ENCODE measurements at places on chromosomes 16 and 17.

- no peak for DNase-seq
These were observed 3.9 kb upstream of the SRCAP start for GRCh38 chr16:30694926-30695693.

GRCh38 chr17:35799942-35800341 lies 4.5 kb upstream of the MMP28 start:
- DNase-seq = no peak

DNA sequence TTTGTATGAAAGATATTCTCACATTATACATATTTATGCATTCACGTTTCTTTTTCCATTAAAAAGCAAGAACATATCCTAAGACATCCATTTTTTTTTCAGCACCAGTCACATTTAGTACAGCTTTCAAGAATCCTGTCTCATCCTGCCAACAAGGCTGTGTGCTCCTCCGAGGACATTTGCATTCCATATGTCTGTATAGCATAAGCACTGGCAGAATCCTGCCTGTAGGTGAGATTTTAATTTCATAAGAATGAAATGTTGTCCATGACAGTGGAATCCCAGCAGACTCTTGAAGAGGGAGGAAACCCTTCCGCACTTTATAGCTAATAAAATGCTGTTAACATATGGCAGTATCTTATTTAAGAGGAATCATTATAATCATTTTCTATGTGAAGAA lies 2.9 kb upstream of the PMP22 start:
- no peak for DNase-seq

DNA sequence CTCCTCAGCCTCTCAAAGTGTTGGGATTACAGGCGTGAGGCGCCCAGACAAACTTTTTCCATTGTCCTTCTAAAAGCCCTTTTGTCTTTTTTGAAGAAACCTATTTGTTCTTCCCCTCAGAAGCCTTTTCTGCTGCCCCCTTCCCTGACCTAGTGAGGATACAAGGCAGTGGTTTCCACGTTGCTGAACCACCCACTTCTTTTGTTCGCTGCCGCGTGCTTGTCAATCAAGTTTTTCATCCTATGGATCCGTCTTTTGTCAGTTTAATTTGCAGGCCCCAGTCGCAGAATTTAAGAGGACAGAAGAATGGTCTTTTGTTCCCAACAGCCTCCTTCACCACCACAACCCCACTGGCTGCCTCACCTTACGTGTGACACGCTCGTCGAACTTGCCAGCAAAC lies 20.2 kb upstream of the GNG13 start:
- no peak for DNase-seq

- DNase-seq = peak; percentile 17
These were observed 1.2 kb downstream of the JPT1 start for GRCh38 chr17:75152922-75153779.

DNA sequence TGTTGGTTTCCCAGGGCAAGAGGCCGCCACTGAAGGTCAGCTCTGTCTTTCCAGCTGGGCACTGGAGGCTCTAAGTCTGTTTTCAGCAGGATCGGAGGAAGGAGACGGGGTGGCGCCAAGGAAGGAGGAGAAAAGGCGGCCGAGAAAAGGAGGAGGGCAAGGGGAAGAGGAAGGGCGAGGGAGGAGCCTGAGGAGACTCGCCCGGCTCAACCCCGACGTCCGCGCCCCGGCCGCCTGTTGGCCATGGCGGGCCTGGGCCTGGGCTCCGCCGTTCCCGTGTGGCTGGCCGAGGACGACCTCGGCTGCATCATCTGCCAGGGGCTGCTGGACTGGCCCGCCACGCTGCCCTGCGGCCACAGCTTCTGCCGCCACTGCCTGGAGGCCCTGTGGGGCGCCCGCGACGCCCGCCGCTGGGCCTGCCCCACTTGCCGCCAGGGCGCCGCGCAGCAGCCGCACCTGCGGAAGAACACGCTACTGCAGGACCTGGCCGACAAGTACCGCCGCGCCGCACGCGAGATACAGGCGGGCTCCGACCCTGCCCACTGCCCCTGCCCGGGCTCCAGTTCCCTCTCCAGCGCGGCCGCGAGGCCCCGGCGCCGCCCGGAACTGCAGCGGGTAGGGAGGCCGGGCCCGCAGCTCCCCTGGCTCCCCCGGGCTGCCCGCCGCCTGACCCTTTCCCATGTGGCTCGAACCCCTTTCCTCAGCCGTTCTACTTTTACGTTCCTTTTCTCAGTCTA lies at the start of gene RNF135:
TSS of gene RNF135 (plus strand) at position 209 of the 737 bp plus-strand sequence. CDS start at position 244, 35 bp downstream.
- peak; percentile 68 for DNase-seq

GRCh38 chr16:83728492-83728891 lies 79.3 kb upstream of the HSBP1 start:
- no peak for DNase-seq
